Hematopoietic multipotent progenitor cell (in vitro differentiated cells): ENCODE measurements at places on chromosomes 13 and 19. TPM values are rescaled to one million over a fixed set of nuclear protein-coding genes. Genes with fewer than 3 reads are reported as not detected.

- no peak for DNase-seq
Observed at GRCh38 chr13:95524264-95524901, 28.1 kb upstream of the CLDN10 start.

PCDH9 gene
- total RNA-seq, result 14.8 TPM

CEACAM19 gene
- total RNA-seq, result 1.6 TPM

DAND5 gene
- under 0.01 TPM for total RNA-seq

SIGLEC5 gene
- 2.2 TPM for total RNA-seq

ZNF709 gene
- total RNA-seq, result 7.5 TPM
